ENCODE measurements at places on chromosomes 6 and 20. TPM values are rescaled to one million over a fixed set of nuclear protein-coding genes. Genes with fewer than 3 reads are reported as not detected.

PHF3 gene
- 8.3 TPM for polyA plus RNA-seq

PRSS35 gene
- 0.05 TPM for polyA plus RNA-seq

WFDC12 gene
- 0.10 TPM for polyA plus RNA-seq

GINM1 gene
- 19.2 TPM for polyA plus RNA-seq

TREML1 gene
- polyA plus RNA-seq: 3.0 TPM

CPXM1 gene
- not detected for polyA plus RNA-seq

PPIL1 gene
- 32.5 TPM for polyA plus RNA-seq

ABCF1 gene
- polyA plus RNA-seq: 45.1 TPM

NOX3 gene
- polyA plus RNA-seq: not detected

GCNT2 gene
- polyA plus RNA-seq: 0.02 TPM

LY86 gene
- not detected for polyA plus RNA-seq

SMOC2 gene
- polyA plus RNA-seq: not detected

FRS3 gene
- polyA plus RNA-seq: 2.2 TPM

TGM6 gene
- not detected for polyA plus RNA-seq

GPX5 gene
- polyA plus RNA-seq: not detected

PHACTR3 gene
- polyA plus RNA-seq: 11.3 TPM

GGT7 gene
- polyA plus RNA-seq: 4.5 TPM

TMEM170B gene
- 0.01 TPM for polyA plus RNA-seq

WFDC9 gene
- polyA plus RNA-seq: not detected

DDO gene
- 0.40 TPM for polyA plus RNA-seq

LAMA4 gene
- polyA plus RNA-seq: 0.18 TPM

PAK5 gene
- 0.06 TPM for polyA plus RNA-seq

SLC44A4 gene
- polyA plus RNA-seq: not detected

CRISP3 gene
- polyA plus RNA-seq: not detected

CCR6 gene
- polyA plus RNA-seq: not detected

ACTL10 gene
- polyA plus RNA-seq: 0.79 TPM

ZNF184 gene
- 1.7 TPM for polyA plus RNA-seq

MYL9 gene
- polyA plus RNA-seq: 3.7 TPM

KCNK5 gene
- polyA plus RNA-seq: 0.40 TPM

RIMS1 gene
- 0.03 TPM for polyA plus RNA-seq

TBX18 gene
- polyA plus RNA-seq: 0.06 TPM

CDSN gene
- 2.8 TPM for polyA plus RNA-seq

WFDC2 gene
- 13.6 TPM for polyA plus RNA-seq

ARMH2 gene
- polyA plus RNA-seq: not detected

FNDC11 gene
- polyA plus RNA-seq: 0.60 TPM

TRIM10 gene
- polyA plus RNA-seq: not detected

ESR1 gene
- 0.44 TPM for polyA plus RNA-seq

XPO5 gene
- 46.8 TPM for polyA plus RNA-seq

SYTL3 gene
- 0.87 TPM for polyA plus RNA-seq

TRIM15 gene
- polyA plus RNA-seq: 0.02 TPM

ZBP1 gene
- not detected for polyA plus RNA-seq

APMAP gene
- polyA plus RNA-seq: 66.1 TPM

SIRPD gene
- polyA plus RNA-seq: not detected

MOCS1 gene
- polyA plus RNA-seq: 4.4 TPM

RAD21L1 gene
- not detected for polyA plus RNA-seq

GSS gene
- polyA plus RNA-seq: 127 TPM

FOXO3 gene
- polyA plus RNA-seq: 23.3 TPM

HS3ST5 gene
- not detected for polyA plus RNA-seq

NFATC2 gene
- 0.01 TPM for polyA plus RNA-seq

CALHM5 gene
- polyA plus RNA-seq: 0.19 TPM

POU3F2 gene
- polyA plus RNA-seq: not detected

MUCL3 gene
- polyA plus RNA-seq: 0.03 TPM

THBS2 gene
- 0.46 TPM for polyA plus RNA-seq

NNAT gene
- 0.86 TPM for polyA plus RNA-seq

ADTRP gene
- polyA plus RNA-seq: 53.6 TPM

ITPR3 gene
- 106 TPM for polyA plus RNA-seq

HAO1 gene
- not detected for polyA plus RNA-seq

VGLL2 gene
- polyA plus RNA-seq: not detected

All from mammary epithelial cell (primary cell).